ENCODE measurements at places on chromosomes 7 and 10.

DNA sequence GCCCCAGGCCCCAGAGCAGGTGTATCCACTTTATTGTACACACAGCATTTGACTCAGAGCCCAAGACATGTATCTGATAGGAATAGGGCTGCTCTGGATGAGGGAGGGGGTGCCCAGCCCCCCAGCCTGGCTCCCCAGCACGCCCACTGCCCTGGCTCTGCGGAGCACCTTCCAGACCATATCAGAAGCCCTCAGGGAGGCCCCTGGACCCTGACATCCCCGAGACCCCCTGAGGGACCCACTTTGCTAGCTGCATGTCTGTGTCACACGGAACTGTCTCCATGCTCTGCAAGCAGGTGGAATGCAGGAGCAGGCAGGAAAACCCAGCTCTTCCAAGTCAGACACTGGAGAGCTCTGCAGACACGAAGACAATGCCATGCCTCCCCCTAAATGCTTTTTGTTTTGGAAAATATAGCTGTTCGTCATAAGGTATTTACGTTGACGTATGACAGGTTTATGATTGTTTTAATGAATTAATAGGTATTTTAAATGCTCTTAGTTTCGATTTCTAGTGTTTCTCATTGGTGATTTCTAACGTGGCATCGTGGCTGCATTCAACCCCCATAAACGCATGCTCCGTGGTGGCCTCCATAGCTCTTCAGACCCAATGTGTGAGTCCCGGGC, 92.8 kb upstream of the INSIG1 start:
- DNase-seq: no peak

DNA sequence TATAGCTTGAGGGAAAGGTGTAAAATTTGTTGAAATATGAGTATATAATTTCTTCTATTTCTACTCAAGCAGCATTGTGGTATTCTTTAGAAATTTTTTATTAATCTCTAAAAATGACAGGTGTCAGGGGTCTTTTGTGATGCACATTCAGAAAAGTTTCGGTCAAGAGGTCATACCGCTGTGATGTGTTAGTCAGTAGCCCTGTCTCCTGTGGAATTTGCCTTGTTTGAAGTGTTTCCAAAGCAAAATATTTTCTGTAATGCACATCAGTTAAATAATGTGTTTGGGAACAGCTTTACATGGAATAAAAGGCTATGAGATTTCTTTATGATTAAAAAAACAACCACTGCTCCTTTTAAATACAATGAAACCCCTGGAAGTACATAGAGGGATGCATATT, 35.8 kb downstream of the FOXP2 start:
- no peak for DNase-seq

- DNase-seq: no peak
Measured at GRCh38 chr7:94912085-94912484, 4.7 kb downstream of the PPP1R9A start.

GRCh38 chr10:74888962-74889661, 62.7 kb downstream of the KAT6B start:
- DNase-seq: no peak
